Cardiac muscle cell (in vitro differentiated cells and primary cell): ENCODE measurements at places on chromosomes 3 and 15. TPM values are rescaled to one million over a fixed set of nuclear protein-coding genes. Genes with fewer than 3 reads are reported as not detected.

DNA sequence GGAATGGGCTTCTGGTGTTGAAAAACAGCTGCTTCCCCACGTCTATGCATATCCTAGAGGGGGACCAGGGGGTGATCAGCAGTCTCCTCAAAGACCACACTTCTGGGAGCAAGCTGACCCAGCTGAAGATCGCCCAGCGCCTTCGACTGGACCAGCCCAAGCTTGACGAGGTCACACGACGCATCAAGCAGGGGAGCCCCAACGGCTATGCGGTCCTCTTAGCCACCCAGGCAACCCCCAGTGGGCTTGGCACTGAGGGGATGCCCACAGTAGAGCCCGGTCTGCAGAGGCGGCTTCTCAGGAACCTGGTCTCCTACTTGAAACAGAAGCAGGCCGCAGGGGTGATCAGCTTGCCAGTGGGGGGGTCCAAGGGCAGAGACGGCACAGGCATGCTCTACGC, 2.5 kb downstream of the RBM15B start:
- DNase-seq, result no peak

Gene A4GNT
- total RNA-seq, result not detected in 2 replicates

Gene TGM4
- not detected in 2 replicates for total RNA-seq

Gene CPA3
- total RNA-seq, result not detected in 2 replicates

DNA sequence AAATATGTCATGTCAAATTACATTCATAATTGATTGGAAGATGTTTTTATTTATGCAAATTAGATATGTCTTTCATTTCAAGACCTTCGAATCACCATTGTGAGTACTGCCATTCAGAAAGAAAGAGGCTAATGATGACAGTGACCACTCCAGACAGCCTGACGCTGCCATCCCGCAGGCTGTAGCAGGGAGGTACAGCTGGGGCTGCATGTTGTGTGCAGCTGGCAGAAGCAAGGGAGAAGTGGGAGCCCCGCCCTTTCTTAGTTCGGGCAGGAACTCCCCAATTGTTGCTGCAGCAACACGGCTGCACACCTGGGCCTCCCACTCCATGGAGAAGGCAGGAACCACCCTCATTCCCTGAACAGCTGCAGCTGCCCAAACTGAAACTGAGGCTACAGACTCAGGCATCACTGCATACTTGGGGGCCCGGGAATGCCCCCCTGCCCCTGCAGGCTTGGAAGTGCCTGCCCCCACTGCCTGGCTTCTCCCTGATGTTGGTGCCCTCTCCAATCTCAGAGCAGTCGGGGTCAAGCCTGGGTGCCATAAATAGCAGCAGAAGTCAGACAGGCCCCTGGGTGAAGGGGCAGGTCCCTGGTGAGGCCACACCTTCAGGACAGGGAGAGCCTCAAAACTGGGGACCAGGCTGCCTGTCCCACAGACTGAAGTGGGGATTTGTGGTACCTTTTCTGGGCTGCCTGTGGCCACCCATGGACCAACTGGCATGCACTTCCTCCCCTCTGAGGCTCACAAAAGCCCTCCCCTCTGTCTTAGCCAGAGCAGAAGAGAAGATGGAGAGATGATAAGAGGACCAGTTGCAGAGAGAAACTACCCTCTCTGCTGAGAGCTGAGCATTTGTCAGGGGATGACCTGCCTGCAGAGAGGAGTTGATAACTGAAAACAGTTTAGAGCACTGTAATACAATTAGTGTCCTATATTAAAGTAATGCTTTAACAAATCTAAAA, 964.6 kb downstream of the SI start:
- DNase-seq, result no peak

GRCh38 chr15:43408789-43409188, 37.9 kb downstream of the TUBGCP4 start:
- DNase-seq, result no peak

Gene PYGO1
- 7.3 and 10.7 TPM in 2 replicates for total RNA-seq

DNA sequence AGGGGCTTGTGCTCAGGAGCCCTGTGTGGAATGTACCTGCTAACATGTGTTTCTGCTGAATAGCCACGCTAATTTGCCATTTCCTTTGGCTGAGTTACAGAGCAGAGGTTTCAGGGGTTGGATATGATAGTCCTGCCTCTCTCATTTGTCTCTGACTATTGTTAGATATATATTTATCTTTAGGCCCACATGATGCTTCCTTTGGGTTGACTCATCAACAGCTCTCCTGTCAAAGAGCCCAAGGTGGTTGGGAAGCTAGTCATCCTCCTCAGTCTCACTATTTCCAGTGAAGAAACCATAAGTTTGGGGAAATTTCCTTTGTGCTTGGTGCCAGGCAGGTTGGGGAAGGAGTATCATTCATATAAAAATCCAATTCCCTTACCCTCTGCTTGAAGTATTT, 1194.6 kb downstream of the ZPLD1 start:
- no peak for DNase-seq

Gene NR1I2
- total RNA-seq, result 0.06 TPM in 1 of 2 replicates, not detected in the other

GRCh38 chr3:175059788-175060187, 200.7 kb downstream of the NAALADL2 start:
- no peak for DNase-seq
